ENCODE measurements at places on chromosomes 3 and 15.

DNA sequence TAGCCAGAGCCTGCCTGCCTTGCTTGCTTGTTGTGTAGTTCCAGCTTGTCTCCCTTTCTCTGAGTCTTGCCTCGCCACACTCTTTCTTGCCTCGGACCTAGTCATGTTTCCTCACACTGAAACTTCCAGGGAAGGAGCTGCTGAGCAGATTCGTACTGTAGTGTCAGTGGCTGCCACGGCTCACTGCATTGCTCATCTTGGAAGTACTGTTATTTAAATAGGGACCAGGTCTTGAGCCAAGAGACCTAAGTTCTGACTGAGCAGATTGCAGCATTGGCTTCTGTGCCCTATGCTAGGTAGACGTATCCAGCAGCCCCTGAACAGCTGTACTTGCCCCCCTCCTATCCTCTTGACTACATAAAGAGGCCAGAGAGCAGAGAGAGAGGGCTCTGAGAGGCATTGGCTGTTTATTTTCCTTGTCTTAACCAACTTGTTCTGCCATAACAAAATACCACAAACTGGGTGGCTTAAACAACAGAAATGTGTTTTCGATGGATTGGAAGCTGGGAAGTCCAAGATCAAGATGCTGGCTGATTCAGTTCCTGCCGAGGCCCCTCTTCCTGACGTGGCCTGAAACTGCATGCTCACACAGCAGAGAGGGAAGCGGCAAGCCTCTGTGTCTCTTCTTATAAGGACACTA is 5.8 kb upstream of the RARRES1 start:
- no peak for DNase-seq
- peaks cover 7% of the 10 kb centered on the region for H3K4me1 ChIP-seq
- no peaks in the 10 kb centered on the region for H3K27me3 ChIP-seq
- no peak overlapping the region for H3K27ac ChIP-seq
- H3K36me3 ChIP-seq = no peaks in the 10 kb centered on the region

GRCh38 chr15:99239545-99240198 is 9.7 kb downstream of the TTC23 start:
- no peaks in the 10 kb centered on the region for H3K36me3 ChIP-seq
- no peak overlapping the region for H3K27ac ChIP-seq
- no peak overlapping the region for H3K4me3 ChIP-seq
- no peaks in the 10 kb centered on the region for H3K4me1 ChIP-seq
- H3K27me3 ChIP-seq = peaks cover 12% of the 10 kb centered on the region

GRCh38 chr3:136194409-136195257 is 1.5 kb downstream of the MSL2 start:
- H3K27me3 ChIP-seq = peaks cover 41% of the 10 kb centered on the region
- DNase-seq = peak; percentile 88
- H3K4me3 ChIP-seq = peak overlapping the region; percentile 97
- H3K27ac ChIP-seq = peak overlapping the region; percentile 99

DNA sequence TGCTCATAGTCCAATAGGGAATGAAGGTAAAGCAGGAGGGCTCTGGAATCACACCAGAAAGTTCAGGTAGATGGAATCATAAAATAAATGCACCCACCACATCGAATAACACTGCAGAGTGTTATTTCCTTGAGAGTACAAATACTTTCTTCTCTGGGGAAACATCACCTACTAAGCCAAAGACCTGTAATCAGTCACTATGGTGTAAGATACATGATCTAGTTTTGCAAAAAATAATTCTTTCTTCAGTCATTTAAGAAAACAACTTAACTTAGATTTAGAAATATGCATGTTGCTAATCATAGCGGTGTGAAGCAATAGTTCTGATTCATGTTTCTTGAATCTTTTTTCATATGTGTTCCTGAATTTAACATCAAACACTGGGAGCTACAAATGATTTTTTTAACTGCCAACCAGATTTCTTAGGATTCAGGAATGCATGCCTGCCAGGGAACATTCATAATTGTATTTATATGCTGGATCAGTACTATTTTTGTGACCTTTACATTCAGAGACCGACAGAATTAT is 40.2 kb upstream of the MEIS2 start:
- peaks cover 2% of the 10 kb centered on the region for H3K27me3 ChIP-seq
- H3K4me3 ChIP-seq = no peak overlapping the region
- no peak for DNase-seq

Data from immature natural killer cell (primary cell).